ENCODE measurements at places on chromosomes 3 and 15.

DNA sequence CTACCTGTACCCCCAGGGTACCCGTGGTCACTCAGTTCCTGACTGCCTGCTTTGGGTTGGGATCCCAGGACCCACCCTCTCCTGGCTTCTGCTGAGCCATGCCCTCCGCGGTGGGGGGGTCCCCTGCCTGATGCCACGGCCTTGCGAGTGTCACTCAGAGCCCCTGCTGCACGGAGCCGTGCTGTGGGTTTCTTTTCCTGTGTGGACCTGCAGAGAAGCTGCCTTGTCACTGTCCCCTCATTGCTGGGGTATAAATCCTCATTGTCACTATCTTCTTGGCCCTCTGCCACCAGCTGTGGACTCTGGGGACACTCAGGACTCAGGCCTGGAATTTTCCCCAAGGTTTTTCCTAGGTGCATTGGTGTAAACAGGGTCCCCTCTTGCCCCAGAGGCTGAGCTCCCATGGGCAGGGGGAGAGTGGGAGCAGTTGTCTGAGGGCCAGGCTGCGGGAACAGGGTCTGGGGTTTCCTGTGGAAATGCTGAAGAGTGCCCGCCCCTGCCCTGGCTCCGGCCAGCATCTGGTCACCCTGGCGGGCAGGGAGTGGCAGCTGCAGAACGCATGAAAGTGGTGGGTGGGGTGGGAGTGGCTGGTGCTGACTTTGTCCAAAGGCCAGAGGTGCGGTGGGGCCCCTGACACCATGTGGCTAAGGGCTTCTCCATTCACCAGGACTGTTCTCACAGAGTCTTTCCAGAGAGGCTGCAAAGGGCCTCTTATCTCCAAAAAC, 191.7 kb downstream of the GOLGA6L6 start:
- peak; percentile 24 for DNase-seq

DNA sequence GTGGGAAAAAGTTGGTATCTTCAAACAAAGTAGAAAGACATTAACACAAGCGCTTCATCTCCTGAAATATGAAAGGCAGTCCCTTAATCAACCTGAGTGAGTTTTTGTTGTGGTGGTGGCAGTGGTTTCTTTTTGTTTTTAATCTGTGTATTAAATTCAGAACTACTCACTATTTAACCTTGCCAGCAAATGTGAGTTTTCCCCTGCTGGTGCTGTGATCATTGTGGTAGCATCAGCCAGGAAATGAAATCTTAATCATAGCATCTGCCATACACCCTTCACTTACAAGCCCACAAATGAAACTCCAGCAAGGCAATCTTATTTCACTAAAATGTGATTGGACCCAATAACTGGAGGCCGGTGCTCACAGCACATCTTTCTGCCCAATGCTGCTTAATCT, 229.7 kb downstream of the SHOX2 start:
- DNase-seq, result no peak

- DNase-seq, result no peak
Observed at GRCh38 chr3:29922992-29923746, 642.3 kb downstream of the RBMS3 start.

- DNase-seq, result no peak
Observed at GRCh38 chr3:116394365-116394764, 50.9 kb downstream of the LSAMP start.

GRCh38 chr3:172659246-172660002, 51.4 kb downstream of the NCEH1 start:
- DNase-seq, result no peak

All from stimulated activated CD8-positive, alpha-beta memory T cell treated with anti-CD3 and anti-CD28 coated beads, Interleukin-4, amount 100 ng/mL, for 48 hours (primary cell).